ENCODE measurements at places on chromosomes 3 and 15.

GRCh38 chr3:183050706-183051105 is 48.6 kb downstream of the MCCC1 start:
- DNase-seq = no peak

- DNase-seq = no peak
Observed at GRCh38 chr3:135622215-135622614, 343.3 kb upstream of the PPP2R3A start.

DNA sequence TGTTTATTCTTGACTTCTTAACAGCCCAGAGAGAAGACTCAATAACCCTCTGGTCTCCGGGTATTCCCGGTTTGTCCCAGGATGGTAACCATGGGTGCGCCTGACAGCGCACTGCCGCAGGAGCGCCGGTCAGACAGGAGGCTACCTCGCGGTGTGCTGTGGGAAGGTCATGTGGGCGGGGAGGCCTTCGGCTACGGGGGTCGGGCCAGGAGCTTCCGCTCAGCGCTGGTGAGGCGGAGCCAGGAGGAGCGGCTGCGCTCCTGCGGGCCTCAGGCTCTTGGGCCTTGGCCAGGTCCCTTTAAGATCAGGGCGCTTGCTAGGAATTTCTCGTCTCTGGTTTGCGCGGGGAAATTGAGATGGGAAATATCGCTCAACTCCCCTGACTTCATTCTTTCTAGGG is 182.3 kb upstream of the NDN start:
- no peak for DNase-seq

DNA sequence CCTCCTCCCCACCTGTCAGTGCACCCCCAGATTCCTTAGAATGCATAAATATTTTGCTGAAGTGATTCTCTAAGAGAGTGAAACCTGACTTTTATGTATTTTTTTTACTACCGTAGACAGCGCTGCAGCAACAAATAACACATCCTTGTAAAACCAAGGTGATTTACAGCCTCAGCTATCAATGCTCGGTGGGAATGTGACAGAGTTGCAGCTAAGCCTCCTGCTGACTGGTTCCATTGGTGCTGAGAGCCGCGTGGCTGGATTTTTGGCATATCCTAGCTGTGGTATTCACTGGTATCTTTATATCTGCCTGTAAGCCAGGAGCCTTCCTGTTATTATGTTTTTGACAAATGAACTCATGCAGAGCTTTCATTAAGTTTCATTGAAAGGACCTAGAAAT is 11.0 kb downstream of the FGD5 start:
- no peak for DNase-seq

- no peak for DNase-seq
Observed at GRCh38 chr3:61532739-61533500, 28.5 kb upstream of the PTPRG start.

GRCh38 chr3:194308601-194309449 is 42.3 kb downstream of the CPN2 start:
- no peak for DNase-seq

DNA sequence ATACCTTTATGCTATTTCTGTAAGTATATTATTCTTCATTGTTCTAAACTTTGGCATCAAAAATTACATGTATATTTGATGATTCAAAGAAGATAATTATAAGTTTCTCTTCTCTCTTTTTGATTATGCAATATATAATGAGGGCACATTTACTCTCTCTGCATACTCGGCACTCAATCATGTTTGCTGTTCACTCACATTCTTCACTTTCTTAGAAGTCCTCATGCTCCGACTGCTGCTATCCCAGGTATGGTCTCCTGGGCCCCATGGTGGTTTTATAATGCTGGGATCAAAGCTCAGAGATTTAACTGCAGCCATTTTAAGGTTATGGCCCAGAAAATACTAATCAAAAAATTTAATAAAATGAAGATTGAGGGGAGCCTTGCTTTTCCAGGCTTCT is 529.7 kb upstream of the IL12A start:
- no peak for DNase-seq

DNA sequence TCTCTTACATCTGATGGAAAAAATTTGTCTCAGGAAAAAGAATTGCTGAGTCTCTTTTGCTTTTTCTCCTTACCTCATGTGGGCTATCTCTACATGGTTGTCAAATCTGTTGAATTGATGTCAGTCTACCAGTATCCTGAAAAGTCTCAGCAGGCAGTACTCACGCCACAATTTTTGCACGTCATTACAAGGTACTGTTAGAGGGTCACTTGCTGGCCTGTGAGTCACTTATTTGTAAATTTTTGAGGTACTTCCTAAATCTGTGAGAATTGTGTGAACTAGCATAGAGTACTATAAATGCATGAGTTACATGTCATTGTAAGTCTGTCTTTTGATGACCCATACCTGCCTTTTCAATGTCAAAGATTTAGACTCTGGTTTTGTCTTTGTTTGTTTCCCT is 15.9 kb downstream of the HPS3 start:
- DNase-seq = no peak

DNA sequence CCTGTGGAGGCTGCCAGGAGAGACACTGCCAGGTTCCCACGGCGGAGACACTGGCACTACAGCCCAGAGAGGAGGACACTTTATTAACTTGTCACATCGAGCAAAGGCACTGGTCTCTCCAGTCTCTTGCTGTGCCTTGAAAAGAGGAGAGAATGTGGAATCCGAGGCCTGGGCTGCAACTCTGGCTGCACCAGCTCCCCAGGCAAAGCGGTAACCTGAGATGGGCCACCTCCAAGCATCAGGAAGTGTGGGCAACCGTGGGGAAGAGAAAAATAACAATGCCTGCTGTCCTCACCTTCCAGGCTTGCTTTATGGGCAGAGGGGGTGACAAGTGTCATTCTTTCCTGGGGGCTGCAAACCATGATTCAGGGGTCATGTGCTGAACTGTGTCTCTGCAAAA is 91.6 kb upstream of the RGMA start:
- DNase-seq = no peak

- no peak for DNase-seq
Observed at GRCh38 chr15:99306694-99307338, 55.5 kb downstream of the LRRC28 start.

DNA sequence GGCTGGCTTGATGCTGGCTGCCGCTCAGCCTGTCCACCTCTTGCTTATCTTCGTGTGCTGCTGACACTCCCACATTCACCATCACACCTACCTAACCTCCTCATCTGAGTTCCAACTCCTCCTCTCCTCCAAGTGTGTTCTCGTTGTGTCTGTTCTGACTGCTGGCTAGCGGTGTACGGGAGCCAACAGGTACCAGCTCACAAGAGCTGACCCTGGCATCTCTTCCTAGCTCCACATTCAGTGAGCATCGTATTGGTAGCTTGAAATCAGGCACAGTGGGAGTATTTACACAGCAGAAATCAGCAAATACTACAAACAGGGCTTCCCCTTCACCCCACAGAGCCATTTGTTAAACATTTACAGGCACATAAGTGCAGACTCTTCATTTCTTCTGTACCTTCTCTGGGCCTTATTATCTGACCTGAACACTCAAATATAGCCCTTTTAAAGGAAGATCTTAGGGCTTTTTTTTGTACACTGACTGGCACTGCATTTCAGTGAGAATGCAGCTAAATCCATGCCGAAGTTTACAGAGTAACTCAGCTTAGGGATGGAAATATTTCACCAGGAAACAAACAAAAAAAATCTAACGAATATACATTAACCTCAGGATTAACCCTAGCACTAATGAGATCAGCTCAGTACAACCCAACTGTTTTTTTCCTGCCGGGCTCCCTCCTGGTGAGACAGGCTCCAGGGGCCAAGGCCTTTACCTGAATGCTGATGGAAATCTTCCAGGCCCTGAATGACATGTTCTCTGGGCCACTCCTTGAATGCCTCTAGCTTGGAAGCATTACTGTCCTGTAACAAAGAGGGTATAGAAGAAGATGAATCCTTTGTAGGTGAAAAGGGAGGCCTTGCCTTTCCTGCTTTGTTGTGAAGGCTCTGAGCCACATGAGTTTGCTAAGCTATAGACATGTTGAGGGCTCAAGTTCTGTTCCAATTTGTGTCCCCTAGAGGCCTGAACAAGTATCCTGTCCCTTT is 150.5 kb upstream of the LPP start:
- DNase-seq = no peak

- DNase-seq = no peak
Observed at GRCh38 chr3:58998476-58999117, 51.2 kb downstream of the CFAP20DC start.

GRCh38 chr15:79769069-79769481 is 127.7 kb downstream of the MTHFS start:
- DNase-seq = no peak

GRCh38 chr3:148044151-148044550 is 635.0 kb downstream of the ZIC1 start:
- no peak for DNase-seq

DNA sequence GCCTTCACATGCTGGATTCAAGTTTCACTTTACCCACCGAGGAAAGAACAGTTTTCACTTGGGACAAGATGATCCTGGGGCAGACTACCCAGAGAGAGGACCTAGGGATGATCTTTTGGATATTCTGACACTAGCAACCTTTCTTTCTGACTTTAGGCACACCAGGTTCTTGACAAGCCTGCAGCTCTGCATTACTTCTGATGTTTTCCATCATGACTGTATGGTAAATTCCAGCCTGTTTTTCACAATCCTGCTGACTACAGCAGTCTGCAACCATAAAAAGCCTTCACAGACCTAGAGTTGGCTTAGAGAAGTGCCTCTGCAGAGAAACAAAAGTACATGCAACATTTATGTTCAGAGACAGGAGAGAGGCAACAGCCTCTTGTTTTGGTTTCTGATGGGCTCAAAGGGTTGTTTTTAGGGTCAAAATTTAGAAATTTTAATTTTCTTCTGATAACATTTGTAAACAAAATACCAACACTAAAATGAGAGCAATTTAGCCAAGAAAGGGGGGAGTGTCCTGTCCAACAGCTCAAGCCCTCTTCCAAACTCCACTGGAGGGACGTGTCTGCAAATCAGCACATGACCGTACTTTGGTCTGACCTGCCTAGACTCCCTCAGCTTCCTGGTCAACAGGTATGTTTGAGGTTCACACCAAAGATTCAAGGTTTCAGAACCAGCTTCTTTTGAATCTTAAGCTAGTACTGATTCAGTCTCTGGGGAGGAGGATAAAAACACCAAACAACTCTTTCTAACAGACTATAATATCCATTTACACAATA is 799 bp downstream of the ABI3BP start:
- no peak for DNase-seq

DNA sequence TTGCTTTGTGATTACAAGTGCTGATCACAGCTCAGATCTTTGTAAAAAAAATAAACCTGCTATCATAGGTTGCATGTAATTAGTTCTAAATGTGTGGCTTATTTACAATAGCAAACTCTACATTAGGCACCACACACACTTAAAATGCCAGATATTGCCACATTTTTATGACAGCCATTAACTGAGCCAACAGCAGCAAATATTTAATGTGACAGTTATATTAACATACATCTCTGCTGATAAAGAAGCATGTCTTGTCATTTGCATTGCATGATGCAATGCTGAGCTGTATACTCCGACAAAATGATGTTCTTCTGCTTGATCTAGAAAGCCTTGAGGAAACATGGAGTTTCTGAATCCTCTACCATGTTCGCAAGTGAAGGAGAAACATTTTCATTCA is 273.6 kb upstream of the VEPH1 start:
- DNase-seq = no peak

- no peak for DNase-seq
Observed at GRCh38 chr3:88180398-88180999, 30.7 kb downstream of the C3orf38 start.

DNA sequence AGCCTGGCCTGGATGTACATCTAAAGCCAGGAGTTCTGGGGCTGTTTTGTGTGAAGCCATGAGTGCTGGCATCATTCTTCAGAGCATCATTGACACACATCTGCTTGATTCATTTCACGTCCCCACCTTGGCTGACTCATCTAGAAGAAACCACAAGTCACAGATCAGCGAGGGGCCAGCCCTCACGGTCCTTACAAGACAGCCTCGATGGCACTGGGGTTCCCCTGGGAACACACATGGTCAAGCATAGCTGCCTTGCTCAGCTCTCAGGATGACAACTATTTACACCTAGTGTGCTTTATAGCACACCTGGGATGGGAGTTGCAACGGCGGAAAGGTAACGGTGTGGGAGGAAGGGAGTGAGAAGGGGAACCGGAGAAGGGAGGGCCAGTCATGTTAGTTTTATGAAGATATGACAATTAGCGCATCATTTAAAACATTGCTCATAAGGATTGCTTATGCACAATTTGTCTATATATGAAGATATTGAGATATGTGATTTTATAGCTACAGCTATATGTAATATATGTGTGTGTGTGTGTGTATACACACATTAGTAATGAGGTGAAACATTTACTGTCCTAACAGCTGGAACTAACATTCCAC is 227.1 kb downstream of the RPLP1 start:
- no peak for DNase-seq

- DNase-seq = no peak
Observed at GRCh38 chr15:101239724-101240136, 12.1 kb downstream of the CHSY1 start.

GRCh38 chr15:61685534-61685933 is 374.7 kb downstream of the VPS13C start:
- no peak for DNase-seq

DNA sequence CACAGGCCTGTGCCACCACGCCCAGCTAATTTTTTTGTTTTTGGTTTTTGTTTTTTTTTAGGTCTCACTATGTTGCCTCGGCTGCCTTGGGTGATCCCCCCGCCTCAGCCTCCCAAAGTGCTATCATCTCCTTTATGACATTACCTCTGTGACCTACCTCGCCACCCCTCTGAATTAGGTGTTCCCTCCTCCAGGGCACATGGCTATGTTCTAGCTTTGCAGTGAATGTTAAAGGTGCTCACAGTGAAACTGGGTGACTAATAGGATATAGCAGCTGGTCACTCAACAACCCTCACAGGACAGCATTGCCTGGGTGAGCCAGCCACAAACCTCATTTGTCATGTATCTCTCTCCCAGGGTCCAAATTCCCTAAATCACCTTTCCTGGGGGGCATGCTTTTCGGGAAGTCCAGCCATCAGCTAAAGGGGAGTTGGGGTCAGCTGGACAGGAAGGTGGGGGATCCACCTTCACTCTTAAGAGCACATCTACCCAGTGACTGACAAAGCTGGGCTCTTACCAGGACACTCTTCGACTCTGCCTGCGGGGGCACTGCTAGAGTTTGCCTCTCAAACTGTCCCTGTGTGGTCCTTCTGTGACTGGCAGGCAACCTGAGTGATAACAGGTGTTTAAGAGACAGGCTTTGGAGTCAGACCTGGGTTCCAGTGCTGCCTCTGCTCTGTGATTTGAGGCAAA is 1.6 kb upstream of the TTLL3 start:
- no peak for DNase-seq

DNA sequence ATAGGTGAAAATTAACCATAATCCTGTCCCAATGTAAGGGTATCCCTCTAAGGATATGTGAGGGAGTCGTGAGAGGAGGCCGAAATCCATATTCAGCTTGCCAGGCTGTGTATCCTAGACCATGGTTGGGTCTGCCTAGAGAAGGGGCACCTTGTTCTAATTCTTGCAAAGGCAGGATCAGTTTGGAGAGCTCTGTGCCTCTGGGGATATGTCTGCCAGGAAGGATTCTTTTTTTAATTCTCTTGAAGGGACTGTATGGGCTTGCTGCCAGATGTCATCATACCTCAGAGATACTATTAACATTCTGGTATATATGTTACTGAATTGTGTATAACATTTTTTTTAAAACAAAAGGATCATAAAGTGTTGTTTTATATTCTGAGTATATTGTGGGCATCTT is 2.4 kb downstream of the ATP1B3 start:
- DNase-seq = no peak

Data from stimulated activated CD4-positive, alpha-beta T cell treated with anti-CD3 and anti-CD28 coated beads, TNF-alpha, amount 100 ng/mL, for 4 hours (primary cell).